ENCODE measurements at places on chromosomes 5 and 9.

GRCh38 chr9:83231039-83231438 is 168.1 kb upstream of the RASEF start:
- no peak for DNase-seq

GRCh38 chr9:69885474-69885929 is 64.9 kb downstream of the CFAP95 start:
- DNase-seq = no peak

DNA sequence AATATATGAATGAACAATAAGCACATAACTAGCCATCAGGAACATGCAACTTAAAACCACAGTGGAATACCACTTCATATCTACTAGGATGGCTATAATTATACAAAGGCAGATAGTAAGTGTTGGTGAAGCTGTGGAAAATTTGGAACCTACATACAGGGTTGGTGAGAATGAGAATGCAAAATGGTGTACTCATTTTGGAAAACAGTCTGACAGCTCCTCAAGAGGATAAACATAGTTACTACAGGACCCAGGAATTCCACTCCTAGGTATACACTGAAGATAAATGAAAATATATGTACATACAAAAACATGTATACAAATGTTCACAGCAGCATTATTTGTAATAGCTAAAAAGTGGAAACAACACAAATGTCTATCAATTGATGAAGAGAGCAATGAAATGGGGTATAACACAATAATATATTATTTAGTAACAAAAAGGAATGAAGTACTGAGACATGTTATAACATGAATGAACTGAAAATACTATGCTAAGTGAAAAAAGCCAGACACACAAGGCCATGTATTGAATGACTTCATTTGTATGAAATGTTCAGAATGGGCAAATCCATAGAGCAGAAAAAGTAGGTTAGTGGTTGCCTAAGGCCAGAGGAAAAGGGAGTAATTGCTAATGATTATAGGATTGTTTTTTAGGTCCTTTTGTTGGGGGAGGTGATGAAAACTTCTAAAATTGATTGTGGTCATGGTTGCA is 31.2 kb upstream of the CDK5RAP2 start:
- DNase-seq = no peak

DNA sequence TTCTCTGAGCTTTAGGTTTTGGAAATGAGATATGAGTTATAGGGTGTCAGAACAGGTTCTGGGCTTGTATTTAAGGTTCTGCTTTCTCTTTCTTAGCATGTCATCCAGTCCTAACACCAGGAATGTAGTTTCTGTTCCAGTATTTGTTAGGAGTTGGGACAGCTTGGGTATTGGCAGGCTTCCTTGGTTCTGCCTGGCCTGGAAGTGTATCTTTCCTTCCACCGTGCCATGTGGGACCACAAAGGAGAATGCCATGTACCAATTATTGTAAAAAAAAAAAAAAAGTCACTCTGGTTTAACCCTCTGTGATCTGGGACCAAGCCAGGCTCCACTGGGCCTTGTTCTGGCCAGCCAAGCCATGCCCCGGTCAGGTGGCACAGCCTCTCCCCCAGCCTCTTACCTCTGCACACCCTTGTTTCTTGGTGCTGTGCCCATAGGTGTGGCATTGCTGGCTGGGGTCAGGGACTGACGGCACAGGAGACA is 47.8 kb downstream of the ARHGAP26 start:
- peak; percentile 34 for DNase-seq

GRCh38 chr9:135083241-135083810 is 4.1 kb upstream of the OLFM1 start:
- DNase-seq = no peak

GRCh38 chr5:60161340-60161934 is 267.9 kb upstream of the PDE4D start:
- no peak for DNase-seq

GRCh38 chr9:3993773-3994172 is 306.1 kb downstream of the GLIS3 start:
- DNase-seq = no peak

- no peak for DNase-seq
These were observed 28.0 kb upstream of the SYK start for GRCh38 chr9:90773617-90774016.

GRCh38 chr9:130996676-130997394 is 12.1 kb upstream of the LAMC3 start:
- no peak for DNase-seq

DNA sequence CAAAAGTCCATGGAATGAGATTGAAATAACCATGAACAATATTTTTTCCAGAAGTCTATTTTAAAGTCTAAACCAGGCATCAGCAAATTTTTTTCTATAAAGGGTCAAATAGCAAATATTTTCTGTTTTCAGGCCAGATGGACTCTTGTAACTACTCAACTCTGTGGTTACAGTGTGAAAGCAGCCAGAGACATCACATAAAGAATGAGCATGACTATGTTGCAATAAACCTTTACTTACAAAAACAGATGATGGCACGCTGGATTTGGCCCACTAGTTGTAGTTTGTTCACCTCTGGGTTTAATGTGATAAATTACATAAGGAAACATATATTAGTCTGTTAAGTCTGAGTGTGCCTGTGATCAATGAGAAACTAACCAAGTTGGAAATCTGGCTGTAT is 319.2 kb downstream of the TRPM3 start:
- no peak for DNase-seq

Data from cerebellum (tissue), 4 donors.